ENCODE measurements at places on chromosomes 4 and X. TPM values are rescaled to one million over a fixed set of nuclear protein-coding genes. Genes with fewer than 3 reads are reported as not detected.

Gene MGAT4D
- total RNA-seq, result not detected

Gene NLGN3
- total RNA-seq, result 0.63 TPM

GRCh38 chr4:167867191-167867590 lies 225.1 kb upstream of the ANXA10 start:
- DNase-seq, result no peak

DNA sequence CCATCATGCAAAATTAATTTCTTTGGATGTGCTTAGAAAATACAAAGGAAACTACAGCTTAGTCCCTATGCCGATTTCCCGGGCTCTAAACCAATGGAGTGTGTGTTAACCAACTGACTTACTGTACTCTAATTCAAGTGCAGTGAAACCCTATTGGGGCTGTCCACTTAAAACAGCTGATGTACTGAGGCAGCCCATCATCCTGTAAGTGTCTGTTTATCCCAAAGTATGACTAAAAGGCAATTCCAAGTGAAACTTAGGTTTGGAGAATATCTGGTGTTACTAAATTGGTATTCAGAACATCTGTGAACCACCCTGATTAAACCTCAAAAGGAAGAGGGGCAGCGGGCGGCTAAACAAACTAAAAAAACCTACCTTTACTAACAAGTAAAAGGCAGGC lies 79.7 kb downstream of the GATB start:
- no peak for DNase-seq

- DNase-seq, result no peak
These were observed 1.4 kb downstream of the XK start for GRCh38 chrX:37686996-37687395.

All from activated CD8-positive, alpha-beta T cell treated with anti-CD3 and anti-CD28 coated beads for 36 hours (primary cell).